ENCODE measurements at places on chromosomes 1 and 21. TPM values are rescaled to one million over a fixed set of nuclear protein-coding genes. Genes with fewer than 3 reads are reported as not detected.

GRCh38 chr1:51859333-51859732 lies 19.2 kb downstream of the NRDC start:
- H3K36me3 ChIP-seq = peaks cover 32% of the 10 kb centered on the region
- H3K4me3 ChIP-seq = no peak overlapping the region
- H3K27ac ChIP-seq = no peak overlapping the region
- peaks cover 41% of the 10 kb centered on the region for H3K4me1 ChIP-seq
- H3K27me3 ChIP-seq = no peaks in the 10 kb centered on the region

- no peak overlapping the region for H3K27ac ChIP-seq
- no peak overlapping the region for H3K4me3 ChIP-seq
- no peaks in the 10 kb centered on the region for H3K4me1 ChIP-seq
- H3K36me3 ChIP-seq = peaks cover 25% of the 10 kb centered on the region
- DNase-seq = no peak
- no peaks in the 10 kb centered on the region for H3K27me3 ChIP-seq
Measured at GRCh38 chr21:32311621-32312020, 13.0 kb downstream of the MRAP start.

DNA sequence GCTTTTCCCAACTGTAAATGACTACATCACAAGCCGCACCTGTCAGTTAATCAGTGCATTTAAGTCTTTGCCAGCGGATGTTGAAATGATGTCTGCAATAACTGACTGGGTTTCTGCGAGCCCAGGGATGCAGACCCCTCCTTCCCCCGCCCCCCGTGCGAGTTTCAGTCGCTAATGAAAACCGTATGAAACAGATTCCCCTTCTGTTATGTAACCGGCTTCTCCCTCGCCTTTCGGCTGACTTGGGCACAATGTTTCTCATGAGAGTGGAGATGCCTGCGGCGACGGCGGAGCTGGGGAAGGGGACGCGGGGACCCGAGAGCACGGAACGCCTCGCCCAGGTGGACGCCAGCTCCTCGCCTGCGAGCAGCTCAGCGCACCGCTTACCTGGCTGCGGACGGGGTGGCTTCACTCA lies 753 bp downstream of the KCNJ6 start:
- no peak for DNase-seq
- no peaks in the 10 kb centered on the region for H3K4me1 ChIP-seq
- no peaks in the 10 kb centered on the region for H3K36me3 ChIP-seq
- peaks cover 83% of the 10 kb centered on the region for H3K27me3 ChIP-seq
- no peak overlapping the region for H3K27ac ChIP-seq

DNA sequence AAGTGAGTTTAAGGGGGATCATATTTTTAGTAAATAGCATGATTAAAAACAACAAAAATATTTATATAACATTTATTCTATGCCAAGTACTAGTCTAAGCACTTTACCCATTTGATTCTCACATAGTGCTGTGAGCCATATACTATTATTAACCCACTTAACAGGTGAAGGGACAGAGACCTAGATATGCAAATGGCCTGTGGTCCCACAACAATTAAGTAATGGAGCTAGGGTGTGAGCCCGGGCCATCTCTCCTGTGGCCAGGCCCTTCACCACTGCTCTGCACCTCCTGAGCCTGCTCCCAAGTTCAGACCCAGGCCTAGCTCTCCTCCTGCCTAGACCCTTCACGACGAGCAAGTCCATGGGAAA lies 537 bp downstream of the ASCL5 start:
- H3K27ac ChIP-seq = no peak overlapping the region
- no peaks in the 10 kb centered on the region for H3K27me3 ChIP-seq
- DNase-seq = no peak
- no peak overlapping the region for H3K4me3 ChIP-seq
- H3K36me3 ChIP-seq = no peaks in the 10 kb centered on the region
- H3K4me1 ChIP-seq = no peaks in the 10 kb centered on the region

Gene CD244
- total RNA-seq = not detected

- DNase-seq = no peak
- no peaks in the 10 kb centered on the region for H3K4me1 ChIP-seq
- no peak overlapping the region for H3K4me3 ChIP-seq
- no peak overlapping the region for H3K27ac ChIP-seq
Measured at GRCh38 chr1:203511930-203512329, 18.0 kb downstream of the OPTC start.

- H3K36me3 ChIP-seq = peaks cover 33% of the 10 kb centered on the region
- DNase-seq = no peak
- no peaks in the 10 kb centered on the region for H3K4me1 ChIP-seq
Measured at GRCh38 chr1:184813528-184814089, 59.0 kb upstream of the EDEM3 start.

Gene SHE
- not detected for total RNA-seq

DNA sequence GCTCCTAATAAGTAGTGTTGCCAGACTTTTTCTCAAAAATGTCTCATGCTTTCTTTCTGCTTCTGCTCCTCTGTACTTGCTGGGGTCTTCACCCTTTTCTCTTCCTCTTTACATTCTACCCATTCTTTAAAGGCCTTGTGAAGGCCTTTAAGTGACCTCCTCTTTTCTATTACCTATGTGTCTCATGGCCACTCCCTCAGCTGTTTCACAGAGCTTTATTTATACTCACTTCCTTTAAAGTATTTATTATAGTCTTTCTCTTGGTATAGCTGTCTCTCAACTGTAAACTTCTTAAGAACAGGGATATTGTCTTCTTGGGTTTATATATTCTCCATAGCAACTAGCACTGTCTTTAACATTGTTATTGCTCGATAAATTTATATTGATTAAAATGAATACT lies 792 bp downstream of the GOLPH3L start:
- H3K36me3 ChIP-seq = peaks cover 28% of the 10 kb centered on the region
- H3K4me3 ChIP-seq = peak overlapping the region; percentile 67

DNA sequence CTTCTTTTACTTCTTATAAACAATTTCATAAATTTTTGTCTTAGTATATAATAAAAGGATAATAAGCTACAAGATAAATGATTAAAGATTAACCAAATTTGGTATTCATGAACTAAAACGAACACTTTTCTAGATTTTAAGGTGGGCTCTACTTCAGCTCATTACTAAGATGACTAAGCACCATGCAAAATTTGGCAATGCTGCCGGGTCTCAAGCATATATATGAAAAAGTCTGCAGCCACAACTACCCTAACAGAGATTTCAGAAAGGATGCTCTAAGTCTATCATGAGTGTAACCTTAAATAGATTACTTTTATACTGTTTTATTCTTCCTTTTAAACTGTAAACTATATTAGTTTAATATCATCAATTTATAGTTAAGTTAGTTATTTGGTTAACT lies 47.8 kb downstream of the BRWD1 start:
- DNase-seq = no peak
- H3K4me1 ChIP-seq = no peaks in the 10 kb centered on the region
- H3K36me3 ChIP-seq = peaks cover 49% of the 10 kb centered on the region
- no peak overlapping the region for H3K27ac ChIP-seq
- no peaks in the 10 kb centered on the region for H3K27me3 ChIP-seq

- H3K4me3 ChIP-seq = no peak overlapping the region
- H3K27me3 ChIP-seq = no peaks in the 10 kb centered on the region
- no peaks in the 10 kb centered on the region for H3K36me3 ChIP-seq
Measured at GRCh38 chr1:41728403-41729202, 190.1 kb downstream of the HIVEP3 start.

GRCh38 chr1:160163615-160164014 lies 12.2 kb downstream of the ATP1A4 start:
- H3K27ac ChIP-seq = no peak overlapping the region
- no peaks in the 10 kb centered on the region for H3K27me3 ChIP-seq
- H3K4me3 ChIP-seq = no peak overlapping the region
- H3K36me3 ChIP-seq = no peaks in the 10 kb centered on the region

Gene ROR1
- 7.4 TPM for total RNA-seq

Gene PRAMEF14
- not detected for total RNA-seq

Gene NBPF20
- total RNA-seq = 3.9 TPM

Gene SH2D1B
- total RNA-seq = 0.11 TPM

Gene NBPF10
- total RNA-seq = 3.5 TPM

Gene SPRR3
- total RNA-seq = not detected

DNA sequence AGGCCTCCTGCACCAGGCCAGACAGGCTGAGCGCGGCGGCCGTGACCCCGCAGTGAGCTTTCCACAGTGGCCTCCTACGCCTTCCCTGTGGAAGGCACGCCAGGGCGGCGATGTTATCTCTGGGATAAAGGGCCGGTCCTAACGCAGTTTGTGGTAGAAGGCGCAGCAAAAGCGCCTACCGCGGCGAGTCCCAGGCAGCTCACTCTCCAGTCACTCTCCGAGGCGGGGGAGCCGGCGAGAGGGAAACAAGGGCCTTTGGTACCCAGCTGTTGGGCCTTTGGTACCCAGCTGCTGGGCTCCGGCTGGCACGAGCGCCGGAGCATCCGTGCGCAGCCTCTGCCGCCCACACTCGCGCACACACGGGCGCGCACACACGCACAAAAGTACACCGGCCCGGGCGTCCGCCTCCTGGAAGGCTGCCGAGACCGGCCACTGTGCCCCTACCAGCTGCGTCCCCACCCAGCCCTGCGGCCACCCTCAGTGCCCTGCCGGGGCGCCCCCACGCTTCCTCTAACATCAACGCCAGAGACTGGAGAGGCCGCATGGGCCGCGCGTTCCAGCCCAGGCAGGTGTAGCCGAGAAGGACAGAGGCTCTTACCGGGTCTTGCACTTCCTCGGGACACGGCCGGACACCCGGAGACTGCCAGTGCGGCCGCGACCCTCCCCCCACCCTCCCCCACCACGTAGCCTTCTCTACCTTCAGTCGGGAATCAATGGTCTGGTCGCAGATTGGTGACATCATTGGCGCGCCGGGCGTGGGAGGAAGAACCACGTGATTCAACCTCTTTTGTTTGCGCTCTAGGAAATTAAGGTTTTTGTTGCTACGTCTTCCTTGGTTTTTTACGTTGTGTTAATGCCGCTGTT lies 19.5 kb upstream of the ADAR start:
- peaks cover 5% of the 10 kb centered on the region for H3K4me1 ChIP-seq
- peak overlapping the region; percentile 89 for H3K27ac ChIP-seq
- H3K36me3 ChIP-seq = peaks cover 8% of the 10 kb centered on the region
- peak overlapping the region; percentile 99 for H3K4me3 ChIP-seq
- peaks cover 14% of the 10 kb centered on the region for H3K27me3 ChIP-seq

Gene FAM110D
- 0.85 TPM for total RNA-seq

DNA sequence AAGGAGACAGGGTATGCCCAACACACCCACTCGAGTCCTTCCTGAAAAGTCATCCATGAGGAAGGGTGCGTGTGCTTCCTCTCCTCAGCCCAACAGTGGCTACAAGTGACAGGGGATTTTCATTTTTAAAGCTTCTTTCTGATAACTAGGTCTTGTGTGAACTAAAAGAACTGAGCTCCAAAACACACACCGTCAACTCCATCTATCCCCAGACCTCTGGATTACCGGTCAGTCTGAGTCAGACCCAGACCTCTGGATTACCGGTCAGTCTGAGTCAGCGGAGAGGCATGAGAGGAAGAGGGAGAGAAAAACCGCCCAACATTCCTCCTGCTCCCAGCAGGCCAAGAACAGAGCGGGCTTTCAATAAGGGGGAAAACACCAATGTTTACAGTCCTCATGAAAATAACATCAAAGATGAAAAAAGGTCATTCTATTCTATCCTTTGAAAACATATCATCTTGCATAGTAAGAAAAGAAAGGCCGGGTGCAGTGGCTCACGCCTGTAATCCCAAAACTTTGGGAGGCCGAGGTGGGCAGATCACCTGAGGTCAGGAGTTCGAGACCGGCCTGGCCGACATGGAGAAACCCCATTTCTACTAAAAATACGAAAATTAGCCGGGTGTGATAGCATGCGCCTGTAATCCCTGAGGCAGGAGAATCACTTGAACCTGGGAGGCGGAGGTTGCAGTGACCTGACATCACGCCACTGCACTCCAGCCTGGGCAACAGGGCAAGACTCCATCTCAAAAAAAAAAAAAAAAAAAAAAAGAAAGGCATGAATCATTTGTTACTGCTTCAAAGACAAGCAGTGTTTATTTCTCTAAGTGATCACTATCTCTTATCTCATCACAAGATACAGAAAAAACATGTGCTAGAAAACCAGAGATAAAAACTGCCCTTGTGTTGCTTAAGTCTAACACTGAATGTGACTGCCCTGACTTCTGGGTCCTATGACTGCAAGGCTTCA lies 3.4 kb downstream of the PTTG1IP start:
- DNase-seq = no peak
- H3K4me3 ChIP-seq = no peak overlapping the region
- H3K4me1 ChIP-seq = peaks cover 60% of the 10 kb centered on the region
- H3K27ac ChIP-seq = peak overlapping the region; percentile 51

DNA sequence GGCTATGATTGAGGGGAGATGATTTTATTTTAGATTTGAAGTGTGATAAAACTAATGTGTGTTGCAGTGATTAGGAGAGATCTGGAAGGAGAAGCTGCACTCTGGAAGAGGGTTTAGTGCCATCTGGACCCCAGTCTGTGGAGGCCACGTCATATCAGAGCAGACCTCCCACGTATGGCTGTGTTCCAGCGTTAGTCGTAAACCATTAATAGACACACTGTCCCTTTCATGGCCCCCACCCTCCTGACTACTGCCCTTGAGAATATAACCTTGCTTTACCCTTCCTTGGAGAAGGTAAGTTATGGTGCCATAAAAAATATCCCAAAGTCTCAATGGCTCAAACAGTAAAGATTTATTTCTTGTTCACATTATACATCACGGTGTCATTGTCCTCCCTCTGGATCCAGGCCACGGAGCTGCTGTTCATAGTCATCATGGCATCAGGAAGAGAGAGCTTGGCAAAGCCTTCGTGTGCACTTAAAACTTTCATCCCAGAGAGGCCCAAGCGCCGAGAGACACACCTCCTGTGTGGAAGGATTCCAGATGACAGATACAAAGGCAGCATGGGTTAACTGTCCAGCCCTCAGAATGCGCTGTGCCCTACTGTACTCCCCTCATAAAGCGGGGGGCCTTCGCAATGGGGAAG lies 33.2 kb downstream of the RHOU start:
- H3K4me3 ChIP-seq = no peak overlapping the region
- no peak overlapping the region for H3K27ac ChIP-seq
- no peak for DNase-seq
- no peaks in the 10 kb centered on the region for H3K36me3 ChIP-seq
- peaks cover 25% of the 10 kb centered on the region for H3K27me3 ChIP-seq

- H3K27me3 ChIP-seq = no peaks in the 10 kb centered on the region
- no peaks in the 10 kb centered on the region for H3K36me3 ChIP-seq
- no peak overlapping the region for H3K27ac ChIP-seq
Measured at GRCh38 chr21:40547906-40548513, 298.9 kb downstream of the DSCAM start.
